ENCODE measurements at places on chromosomes 5 and 9.

GRCh38 chr9:130741831-130742449, 48.4 kb downstream of the EXOSC2 start:
- no peak for DNase-seq

GRCh38 chr5:112289465-112289864, 129.6 kb downstream of the EPB41L4A start:
- DNase-seq = no peak

- no peak for DNase-seq
Observed at GRCh38 chr5:15664961-15665360, 165.0 kb downstream of the FBXL7 start.

GRCh38 chr5:108649106-108649505, 98.6 kb upstream of the FER start:
- DNase-seq = no peak

DNA sequence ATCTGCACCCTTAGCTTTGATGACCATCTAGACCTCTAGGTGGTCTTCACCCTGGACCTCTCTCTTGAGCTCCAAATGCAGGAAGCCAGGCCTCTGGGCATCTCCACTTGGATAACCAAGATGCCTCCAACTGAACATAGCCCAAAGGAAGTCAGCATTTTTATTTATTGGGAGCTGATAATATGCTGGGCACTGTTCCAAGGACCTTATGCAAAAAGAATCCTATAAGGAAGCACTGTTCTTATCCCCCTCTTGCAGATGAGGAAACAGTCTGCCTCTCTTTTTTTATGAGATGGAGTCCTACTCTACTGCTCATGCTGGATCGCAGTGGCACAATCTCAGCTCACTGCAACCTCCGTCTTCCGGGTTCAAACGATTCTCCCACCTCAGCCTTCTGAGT, 219.9 kb downstream of the CDK5RAP2 start:
- DNase-seq = no peak
